ENCODE measurements at places on chromosomes 11 and 22.
A peak's percentile ranks its signal among the peaks of the same experiment; 100 is the strongest.

DNA sequence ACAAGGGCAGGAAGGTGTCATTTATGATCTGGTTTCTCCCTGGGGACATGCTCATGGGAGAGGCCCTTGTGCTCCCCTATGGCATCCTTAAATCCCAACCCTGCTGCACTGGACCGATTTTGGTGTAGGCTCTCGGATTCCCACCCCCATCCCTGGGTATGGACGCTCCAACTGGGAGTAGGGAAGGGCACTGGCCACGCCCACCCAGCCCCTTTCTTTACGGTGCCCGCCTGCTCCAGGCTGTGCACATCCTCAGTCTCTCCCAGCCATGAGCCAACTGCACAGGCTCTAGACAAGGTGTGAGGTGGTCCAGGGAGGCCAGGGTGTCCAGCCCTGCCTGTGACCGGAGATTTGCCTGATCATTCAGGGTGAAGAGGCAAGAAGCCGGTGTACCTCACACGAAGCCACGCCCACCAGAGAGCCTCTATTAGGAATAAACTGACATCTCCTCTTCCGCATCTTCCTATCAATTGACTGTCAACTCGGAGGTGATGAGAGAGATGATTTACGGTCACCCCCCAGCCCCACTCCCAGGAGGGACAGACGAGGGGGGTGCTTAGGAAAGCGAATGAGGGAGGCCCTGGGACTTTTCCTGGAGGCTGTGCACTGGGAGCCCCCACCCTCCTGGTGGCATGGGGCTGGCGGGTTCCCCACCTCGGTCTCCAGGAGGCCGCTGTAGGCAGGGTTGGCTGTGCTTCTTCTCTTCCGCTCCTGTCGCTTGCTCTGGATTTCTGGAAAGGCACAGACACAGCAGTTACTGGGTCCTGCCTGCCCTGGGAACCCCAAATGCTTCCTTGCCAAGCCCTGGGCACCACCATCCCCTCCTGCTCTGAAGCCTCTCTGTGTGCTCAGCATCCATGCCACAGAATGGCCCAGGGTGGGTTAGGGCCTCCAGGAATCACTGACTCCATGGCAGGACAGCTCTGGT, 116.7 kb downstream of the PHF21B start:
- no peak for DNase-seq

DNA sequence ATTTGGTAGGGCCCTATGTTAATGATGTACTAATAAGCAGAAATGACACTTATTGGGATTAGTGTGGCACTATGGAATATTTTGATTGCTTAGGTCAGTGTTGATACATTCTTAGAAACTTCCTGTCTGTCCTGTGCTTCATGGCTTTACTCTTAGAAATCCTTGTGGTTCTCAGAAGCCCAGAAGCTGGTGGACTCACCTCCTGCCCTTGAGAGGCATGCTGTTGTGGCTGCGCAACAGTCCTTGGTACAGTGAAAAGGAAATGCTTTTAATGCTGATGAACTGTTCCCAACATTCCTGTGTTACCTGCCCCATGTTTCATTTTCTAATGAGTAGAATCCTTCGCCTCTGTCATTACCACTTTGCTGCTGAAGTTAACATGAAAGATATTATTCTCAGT, 52.4 kb upstream of the MYO18B start:
- no peak for DNase-seq

DNA sequence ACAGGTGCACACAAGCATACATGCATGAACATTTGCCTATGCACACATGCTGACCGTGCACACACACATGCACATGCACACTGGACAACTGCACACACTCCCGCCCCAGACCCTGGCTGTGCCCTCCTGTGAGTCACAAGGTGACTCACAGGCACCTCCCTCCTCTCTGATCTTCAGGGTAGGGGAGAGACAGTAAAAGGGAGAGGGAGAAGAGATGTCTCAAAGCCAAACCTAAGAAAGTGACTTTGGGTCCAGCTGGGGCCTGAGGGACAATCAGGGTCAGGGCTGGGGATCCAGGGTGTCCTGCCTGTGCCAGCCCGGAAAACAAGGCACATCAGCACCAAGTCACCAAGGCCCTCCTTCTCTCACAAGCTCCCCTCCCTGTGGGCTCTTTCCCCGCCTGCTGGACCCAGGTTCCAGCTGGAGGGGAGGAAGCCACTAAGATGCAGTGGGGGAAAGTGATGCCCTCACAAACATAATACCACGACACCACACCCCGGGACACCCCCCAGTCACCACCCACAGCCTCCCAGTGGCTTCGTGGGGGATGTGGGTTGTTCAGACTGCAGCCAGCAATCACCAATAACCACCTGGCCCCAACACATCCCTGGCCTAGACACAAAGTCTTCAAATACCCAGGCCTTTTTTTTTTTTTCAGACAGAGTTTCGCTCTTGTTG, 39.3 kb downstream of the PDGFB start:
- peak; percentile 14 for DNase-seq

- DNase-seq = no peak
Measured at GRCh38 chr11:125124618-125124992, 13.2 kb upstream of the TMEM218 start.

DNA sequence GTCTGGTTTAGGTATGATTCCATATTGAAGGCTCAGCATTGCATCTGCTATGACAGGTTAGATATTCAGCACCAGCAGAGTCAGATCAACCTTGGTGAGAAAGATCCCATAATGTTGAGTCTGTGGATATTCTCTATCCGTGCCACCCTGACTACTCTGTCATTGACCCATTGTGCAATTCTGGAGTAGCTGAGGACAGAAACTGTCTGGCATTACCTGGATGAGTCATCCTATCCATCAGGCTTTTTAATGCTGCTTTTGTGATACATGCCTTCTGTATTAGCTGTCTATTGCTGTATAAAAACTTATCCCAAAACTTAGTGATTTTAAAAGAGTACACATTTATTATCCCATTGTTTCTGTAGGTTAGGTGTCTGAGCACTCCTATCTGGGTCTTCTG, 189.1 kb upstream of the FAT3 start:
- no peak for DNase-seq

DNA sequence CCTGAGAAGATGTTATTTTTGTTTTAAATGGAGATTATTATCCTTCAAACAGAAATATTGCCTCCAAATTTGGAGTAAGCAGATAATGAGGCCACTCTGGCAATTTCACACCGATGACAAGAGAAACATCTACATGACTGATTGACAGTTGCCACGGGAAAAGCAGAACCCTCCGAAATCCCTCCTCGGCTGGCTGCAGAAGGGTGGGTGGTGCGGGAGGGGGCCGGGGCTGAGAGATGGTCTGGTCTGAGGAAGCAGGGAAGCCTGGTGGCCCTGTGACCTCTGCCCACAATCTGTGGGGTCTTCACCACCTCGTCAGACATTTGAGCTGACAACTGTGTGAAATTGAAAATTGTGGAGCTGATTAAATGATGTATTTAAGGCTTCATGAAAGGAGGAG, 503.2 kb downstream of the MN1 start:
- no peak for DNase-seq

- no peak for DNase-seq
Measured at GRCh38 chr22:23609983-23610781, 21.9 kb downstream of the DRICH1 start.

DNA sequence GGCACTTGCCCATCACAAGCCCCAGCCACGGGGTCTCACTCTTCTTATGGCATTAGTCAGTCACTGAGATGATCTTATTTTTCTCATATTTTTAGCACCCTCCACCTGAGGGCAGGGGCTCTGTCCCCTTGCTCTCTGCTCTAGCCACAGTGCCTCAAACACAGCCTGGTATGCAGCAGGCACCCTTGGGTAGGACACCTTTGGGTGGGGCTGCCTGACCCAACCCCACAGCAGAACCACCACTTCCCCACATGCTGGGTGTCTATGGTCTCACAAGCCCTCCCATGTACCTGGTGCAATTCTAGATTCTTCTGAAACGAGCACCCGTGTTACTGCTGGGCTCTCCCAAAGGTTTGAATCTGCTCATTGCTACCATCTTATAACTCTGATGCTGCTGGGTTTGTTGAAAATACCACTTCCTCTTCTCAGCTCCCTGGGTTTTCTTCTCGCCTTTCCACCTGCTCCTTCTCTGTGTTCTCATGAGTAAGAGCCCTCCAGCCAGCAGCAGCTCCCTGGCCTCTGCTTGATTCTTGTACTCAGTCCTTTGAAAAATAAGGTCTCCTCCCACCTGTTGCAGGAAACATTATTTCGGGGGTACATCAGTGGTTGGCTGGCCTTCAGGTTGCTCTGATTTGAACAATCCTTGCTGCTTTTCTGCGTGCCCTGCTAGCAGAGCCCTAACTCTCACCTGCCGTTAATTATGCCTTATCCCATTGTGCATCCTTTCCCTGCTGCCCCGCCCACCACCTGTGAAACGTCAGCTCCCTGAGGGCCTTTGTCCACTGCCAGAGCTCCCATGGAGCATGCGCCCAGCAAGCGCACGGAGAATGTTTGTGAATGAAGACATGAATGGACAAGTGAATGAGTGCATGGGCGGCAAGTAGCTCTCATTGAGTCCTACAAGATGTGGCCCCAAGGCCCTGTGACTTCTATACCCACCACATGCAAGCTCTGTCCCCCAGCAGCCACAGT, 1181.6 kb downstream of the TBC1D22A start:
- DNase-seq = no peak

- DNase-seq = no peak
Measured at GRCh38 chr11:29963796-29964195, 53.0 kb downstream of the KCNA4 start.

GRCh38 chr11:122154994-122155393, 39.0 kb upstream of the BLID start:
- no peak for DNase-seq

GRCh38 chr11:8251616-8252295, 11.9 kb downstream of the LMO1 start:
- no peak for DNase-seq

- no peak for DNase-seq
Measured at GRCh38 chr11:76229690-76230240, 23.5 kb upstream of the WNT11 start.

DNA sequence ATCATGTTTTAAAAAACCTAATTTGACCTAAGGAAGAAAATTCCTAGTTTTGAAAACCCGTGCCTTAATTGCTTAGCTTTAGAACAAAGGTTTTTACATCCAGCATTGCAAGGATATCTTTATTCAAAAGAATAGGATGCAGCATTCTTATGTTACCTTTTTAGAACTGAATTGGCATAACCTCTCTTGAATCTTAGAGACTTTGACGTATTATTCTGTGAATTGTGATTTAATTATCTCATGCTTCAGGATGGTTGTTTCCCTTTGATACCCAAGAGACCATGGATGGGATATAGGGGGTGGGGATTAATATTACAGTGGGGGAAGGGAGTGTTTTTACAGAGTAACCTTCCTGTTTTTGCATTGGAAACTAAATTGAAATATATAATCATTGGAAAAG, 49.4 kb downstream of the ARHGEF12 start:
- no peak for DNase-seq

GRCh38 chr11:64799623-64800302, 3.3 kb downstream of the MAP4K2 start:
- no peak for DNase-seq

DNA sequence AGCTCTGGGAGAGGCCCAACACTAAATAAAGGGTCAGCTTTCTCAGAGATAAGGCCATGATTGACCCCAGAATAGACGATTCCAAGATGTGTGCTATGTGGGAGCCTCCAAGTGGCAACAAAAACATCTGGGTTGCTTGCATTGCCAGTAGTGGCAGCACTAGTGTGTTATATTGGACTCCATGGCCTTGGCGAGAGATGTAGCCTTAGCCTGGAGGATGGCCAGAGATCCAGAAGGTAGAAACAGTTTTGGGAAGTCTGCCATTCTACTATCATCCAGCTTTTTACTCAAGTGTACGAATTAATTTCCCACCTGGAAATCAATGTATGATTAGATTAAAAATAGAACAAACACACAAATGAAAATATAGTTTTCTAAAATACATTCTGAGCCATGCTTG, 3.0 kb downstream of the OR8D4 start:
- DNase-seq = no peak

DNA sequence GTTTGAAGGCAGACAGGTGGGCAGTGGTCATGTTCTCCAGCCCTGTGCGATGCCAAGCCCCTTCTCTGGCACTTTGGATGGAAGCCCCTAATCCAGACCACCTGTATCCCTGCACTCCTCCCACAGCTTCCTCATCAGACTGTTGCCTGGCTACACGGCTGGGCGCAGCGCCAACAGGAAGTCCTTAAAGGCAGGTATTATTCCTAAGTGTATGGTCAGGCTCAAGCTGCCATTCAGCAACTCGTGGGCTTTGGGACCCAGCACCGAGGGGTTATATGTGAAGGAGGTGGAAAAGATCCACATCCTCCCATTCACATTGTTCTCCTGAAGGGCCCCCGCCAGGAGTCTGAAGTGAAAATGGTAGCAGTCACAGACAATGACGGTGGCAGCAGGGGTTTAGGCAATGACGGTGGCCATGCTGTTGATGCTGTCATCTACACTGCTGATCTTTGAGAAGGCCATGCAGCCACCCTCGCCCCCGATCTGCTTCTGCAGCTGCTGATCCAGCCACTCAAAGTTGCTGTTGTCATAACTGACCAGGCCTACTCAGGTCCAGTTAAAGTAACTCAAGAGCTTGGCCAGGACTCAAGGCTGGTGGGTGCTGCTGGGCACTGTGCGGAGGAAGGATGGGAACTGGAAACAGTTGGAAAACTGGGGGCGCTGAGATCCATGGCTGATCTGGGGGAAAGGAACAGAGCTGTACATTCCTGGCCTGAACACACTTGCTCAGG, 27.7 kb downstream of the OR6Q1 start:
- DNase-seq = no peak

DNA sequence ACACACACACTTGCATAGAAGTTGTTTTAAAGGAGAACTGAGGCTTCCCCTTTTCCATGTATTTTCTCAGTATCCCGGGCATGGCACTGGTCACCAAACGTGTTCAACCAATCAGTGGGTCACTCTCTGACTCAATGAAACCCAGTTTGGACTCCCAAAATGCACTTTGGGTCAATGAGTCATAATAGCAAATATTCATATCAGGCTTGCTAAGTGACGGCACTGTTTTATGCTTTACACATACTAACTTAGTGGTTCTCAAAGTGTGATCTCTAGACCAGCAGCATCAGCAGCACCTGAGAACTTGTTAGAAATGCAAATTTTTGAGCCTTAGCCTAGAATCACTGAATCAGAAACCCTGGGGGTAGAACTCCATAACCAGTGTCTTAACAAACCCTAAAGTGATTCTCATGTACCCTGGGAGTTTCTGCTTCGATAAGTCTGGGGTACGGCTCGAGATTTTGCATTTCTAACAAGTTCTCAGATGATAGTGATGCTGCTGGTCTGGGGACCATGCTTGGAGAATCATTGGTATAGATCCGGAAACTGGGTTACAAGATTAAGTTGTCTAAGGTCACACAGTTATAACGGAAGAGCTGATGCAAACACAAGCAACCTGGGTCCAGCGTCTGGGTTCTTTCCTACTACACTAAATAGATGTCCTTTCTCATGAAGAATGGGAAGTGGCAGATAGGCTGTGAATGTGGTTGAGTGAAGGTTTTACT, 35.6 kb downstream of the ETS1 start:
- DNase-seq = no peak

DNA sequence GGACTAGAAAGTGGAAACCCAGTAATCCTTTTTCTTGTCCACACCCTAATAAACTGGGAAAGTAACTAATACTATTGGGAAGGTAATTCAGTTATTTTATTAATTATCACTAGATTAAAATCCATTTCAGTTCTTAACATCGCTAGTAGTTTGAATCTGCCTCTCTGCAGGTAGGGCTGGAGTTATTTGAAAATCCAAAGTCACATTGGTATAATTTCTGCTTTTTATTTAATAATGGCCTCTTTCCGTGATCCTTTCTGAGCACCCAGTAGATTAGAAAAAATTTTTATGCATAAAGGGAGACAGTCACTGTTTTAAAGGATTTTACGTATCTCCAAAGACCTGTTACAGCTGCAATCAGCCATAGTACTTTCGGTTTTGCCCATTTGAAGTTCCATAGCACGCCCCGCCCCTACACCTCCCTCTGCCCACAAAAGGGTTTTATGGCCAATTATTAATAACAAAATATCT, 605 bp upstream of the COPB1 start:
- DNase-seq = peak; percentile 27
